ENCODE measurements at places on chromosomes 11 and 22.

GRCh38 chr11:65585396-65586246 lies 9.8 kb downstream of the EHBP1L1 start:
- DNase-seq = no peak

DNA sequence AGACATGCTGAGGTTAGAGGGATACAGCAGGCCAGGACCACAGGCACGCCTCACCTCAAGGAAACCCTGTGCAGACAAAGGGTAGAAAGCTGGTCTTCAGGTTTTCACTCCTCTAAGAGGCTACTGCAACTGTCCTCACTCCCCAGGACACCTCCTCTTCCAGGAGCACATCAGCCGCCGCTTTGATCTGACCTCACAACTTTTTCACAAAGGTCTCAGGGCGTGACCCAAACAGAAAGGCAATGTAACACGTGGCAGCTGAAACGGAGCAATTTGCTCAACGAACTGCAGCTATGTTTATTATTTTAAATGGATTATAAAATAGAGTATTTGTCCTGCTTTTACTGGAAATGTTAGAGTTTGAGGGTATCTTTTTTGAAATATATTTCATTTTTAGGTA lies 46.1 kb downstream of the LARGE1 start:
- no peak for DNase-seq

- DNase-seq = no peak
Observed at GRCh38 chr11:123751781-123752180, 2.5 kb downstream of the OR6X1 start.

GRCh38 chr11:134731213-134731961 lies 319.3 kb upstream of the B3GAT1 start:
- DNase-seq = no peak

DNA sequence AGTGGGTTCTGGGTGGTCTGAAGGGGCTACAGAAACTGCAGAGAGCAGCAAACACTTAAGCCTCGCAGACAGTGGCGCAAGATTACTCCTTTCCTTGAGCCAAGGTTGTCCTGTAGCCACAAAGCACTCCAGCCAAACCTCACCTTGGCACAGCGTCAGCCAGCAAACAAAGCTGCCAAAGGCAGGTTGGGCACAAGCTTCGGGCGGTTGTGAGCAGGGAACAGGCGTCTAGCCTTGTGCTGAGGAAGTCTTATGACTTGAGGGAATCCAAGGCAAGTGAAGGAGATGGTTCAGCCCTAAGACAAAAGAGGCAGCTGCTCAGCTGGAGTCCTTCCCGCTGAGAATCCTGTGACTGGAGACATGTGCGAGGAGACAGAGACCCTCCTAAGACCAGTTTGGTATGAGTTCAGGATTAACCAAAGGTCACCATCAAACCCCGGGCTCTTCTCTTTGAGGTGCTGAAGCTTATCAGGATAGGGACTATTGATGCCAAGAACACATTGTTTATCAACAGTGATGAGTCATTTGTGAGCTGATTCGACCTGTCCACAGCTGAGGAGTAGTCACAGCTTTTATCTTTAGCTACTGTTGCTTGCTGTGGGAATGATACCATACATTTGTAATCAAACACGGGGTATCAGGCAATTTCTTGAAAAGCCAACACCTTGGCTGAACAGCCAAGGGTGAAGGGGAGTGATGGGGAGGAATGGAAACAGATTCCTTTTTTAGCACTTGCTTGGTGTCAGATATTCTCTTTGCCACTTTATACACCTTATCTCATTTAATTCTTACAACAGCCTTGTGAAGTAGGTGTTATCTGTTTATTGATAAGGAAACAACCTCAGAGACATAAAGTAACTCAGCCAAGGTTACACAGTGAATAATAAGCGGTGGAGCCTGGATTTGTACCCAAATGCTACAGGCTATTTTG lies 4.6 kb downstream of the ADM start:
- DNase-seq = peak; percentile 94

DNA sequence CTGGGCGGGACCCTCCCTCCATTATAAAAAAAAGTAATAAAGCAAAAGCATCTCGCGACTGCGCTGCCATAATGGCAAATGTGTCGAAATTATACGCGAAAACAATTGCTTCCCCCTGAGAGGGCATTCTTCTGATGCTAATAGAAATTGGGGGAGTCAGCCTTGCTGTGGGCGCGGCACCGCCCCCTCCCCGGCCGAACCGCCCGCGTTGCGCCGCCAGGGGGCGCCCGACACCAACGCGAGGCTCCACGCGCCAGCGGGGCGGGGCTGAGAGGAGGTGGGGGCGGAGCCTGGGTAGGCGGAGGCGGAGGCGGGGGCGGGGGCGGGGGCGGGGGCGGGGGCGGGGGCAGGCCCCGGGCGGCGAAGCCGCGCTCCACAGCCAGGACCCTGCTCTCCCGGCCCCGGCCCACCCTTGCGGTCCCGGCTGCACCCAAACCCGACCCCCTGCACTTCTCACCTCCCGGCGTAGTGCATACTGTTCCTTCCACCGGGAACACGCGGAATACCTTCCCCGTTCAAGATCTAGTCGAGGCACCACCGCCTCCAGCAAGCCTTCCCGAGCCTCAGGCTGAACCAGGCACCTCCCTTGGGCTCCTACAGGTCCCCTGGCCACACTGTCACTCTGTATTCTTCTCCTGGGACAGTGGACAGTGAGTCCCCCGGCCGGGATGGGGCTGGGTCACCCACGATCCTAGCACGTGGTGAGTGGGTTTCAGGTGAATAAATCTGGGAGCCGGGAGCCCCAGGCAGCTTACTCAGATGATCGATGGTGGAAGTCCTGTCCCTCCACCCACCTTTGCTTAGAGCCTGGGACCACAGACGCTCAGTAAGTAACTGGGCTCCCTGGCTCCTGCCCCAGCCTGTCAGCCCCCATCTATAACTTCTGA lies 15.5 kb upstream of the UPK3A start:
- peak; percentile 67 for DNase-seq

DNA sequence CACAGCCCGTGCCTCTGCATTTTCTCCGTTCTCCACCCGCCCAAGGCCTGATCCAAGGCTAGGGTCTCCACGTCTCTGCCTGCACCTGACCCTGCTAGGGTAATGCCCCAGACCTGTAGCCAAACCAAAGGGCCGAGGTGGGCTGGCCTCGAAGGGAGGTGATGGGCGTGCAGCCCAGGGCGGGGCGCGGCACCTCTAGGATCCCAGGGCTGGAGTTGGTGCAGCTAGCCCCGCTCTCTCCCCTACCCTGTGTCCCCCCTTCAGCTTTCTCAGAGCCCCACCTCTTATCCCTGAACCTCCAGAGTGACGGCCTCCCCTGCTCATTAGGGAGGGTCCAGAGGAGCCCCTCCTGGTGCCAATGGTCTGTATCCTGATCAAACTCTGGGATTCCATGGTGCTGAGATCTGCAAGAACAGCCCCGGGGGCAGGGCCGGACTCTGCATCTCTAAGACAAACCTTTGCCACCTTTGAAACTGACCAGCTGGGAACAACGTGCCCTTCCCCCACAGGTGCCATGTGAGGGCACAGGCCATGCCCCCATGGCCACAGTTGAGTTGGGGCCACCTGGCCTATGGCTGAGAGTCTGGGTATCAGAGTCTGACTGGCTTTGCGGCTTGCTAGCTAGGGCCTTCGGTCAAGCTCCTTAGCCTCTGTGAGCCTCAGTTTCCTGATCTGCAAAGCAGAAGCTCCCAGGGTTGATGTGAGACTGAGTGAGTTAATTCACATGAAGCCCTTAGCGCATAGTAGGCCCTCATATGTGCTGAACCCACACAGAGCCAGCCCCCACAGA lies 23.1 kb upstream of the CBX7 start:
- DNase-seq = peak; percentile 25

DNA sequence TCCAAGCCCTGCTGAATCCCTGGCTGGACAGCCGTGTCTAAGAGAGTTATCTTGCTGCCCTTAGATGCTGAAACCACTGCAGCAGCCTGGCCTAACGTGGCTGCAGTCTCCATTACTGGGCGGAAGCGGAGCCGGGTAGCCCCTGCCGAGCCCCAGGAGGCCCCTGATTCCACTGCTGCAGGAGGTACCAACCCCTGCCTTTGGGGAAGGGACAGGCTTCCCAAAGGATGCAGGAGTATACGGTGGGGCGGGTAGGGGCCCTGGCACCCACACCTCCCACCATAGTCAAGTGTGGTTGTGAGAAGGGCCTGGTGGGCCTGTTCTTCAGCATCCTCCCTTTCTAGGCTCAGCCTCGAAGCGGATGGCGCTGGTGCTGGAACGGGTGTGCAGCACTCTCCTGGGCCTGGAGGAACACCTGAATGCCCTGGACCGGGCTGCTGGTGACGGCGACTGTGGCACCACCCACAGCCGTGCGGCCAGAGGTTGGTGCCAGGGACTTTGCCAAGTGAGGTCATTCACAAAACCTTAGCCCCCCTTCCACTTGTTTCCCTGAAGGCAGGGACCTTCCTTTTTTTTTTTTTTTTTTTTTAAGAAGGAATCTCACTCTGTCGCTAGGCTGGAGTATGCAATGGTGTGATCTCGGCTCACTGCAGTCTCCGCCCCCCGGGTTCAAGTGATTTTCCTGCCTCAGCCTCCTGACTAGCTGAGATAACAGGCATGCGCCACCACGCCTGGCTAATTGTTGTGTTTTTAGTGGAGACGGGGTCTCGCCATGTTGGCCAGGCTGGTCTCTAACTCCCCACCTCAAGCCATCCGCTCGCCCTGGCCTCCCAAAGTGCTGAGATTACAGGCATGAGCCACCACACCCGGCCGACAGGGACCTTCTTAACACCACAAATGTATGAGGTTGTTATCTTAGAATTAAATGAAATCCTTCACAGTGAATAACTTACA lies 11.0 kb downstream of the TKFC start:
- no peak for DNase-seq
